ENCODE measurements at places on chromosomes 16 and 17. TPM values are rescaled to one million over a fixed set of nuclear protein-coding genes. Genes with fewer than 3 reads are reported as not detected.
A peak's percentile ranks its signal among the peaks of the same experiment; 100 is the strongest.

The IL17C gene
- not detected for total RNA-seq

The KIF18B gene
- total RNA-seq: 37.1 TPM

DNA sequence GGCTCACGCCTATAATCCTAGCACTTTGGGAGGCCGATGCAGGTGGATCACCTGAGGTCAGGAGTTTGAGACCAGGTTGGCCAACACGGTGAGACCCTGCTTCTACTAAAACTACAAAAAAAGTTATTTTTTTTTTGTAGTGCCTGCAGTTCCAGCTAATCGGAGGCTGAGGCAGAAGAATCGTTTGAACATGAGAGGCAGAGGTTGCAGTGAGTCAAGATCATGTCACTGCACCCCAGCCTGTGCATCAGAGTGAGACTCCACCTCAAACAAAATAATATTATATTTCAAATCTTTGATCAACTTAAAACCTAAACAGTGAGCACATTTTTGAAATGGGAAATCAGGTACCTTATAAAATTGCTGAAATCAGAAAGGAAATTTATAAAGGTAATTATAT is 36.5 kb downstream of the NCOR1 start:
- no peak for DNase-seq

GRCh38 chr16:29745121-29745852 is 503 bp downstream of the C16orf54 start:
- DNase-seq: peak; percentile 67

DNA sequence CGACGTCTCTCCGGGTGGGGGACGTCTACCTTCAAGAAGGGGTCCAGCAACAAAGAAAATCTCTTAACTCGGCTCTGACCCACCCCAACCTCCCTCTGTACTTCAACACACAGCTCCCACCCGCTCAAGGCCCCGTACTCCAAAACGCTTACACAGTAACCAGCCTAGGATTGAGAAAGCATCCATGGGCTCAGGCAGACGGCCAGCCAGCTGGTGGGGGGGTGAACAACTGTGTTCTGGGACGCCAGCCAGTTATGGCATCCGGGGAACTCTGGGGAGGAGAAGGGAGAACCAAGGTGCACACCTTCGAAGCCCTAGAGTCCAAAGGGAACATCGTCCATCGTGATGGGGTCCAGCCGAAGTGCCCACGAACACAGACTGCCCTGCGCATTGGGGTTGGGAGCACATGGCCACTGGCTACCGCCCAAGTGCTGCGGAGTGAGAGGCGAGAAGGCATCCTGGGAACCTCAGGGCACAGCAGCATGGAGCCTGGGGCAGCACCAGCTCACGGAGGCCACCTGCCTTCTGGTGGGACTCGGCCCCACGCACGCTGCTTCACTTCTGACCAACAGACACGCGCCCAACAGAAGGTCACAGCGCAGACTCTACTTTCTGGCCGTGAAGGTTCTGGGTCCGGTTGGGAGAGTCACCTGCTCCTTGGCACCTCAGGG is 14.3 kb downstream of the SLC16A3 start:
- DNase-seq: no peak

The SLC16A11 gene
- total RNA-seq: 1.8 TPM

Data from activated naive CD8-positive, alpha-beta T cell treated with anti-CD3 and anti-CD28 coated beads for 36 hours (primary cell).